ENCODE measurements at places on chromosomes 3 and 15.

GRCh38 chr3:105906836-105907235, 38.0 kb upstream of the CBLB start:
- DNase-seq = peak; percentile 25

DNA sequence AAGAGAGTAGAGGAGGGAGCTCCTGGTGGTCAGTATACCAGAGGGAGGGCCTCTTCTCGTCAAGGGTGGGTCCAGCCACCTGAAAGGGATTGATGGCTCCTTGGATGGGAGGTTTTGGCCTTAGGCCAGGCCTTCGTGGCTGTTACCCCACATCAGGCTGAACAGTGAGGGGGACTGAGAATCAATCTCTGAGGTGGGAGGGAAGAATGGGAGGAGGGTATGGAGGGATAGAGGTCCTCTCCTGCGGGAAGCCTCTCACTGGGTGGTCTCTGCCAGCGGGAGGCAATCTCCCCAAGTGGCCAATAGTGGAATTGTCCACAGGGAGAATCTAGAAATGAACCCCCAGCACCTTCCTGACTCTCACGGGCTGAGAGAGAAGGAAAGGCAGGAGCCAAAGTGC, 53.5 kb downstream of the BSN start:
- DNase-seq = no peak

DNA sequence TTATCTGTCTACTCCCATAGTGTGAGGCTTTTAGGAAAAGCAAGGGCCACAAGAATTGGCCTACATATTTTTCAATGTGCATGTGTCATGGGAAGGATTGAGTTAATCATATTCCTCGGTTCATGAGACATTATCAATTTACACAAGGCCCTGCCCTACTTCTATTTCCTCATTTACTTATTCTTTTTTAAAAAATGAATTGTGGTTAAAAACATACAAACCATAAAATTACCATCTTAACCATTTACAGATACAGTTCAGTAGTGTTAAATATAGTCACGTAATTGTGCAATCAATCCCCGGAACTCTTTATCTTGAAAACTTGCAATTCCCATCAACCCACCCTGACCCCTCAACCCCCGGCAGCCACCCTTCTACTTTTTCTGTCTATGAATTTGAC, 284.0 kb upstream of the GADL1 start:
- no peak for DNase-seq

DNA sequence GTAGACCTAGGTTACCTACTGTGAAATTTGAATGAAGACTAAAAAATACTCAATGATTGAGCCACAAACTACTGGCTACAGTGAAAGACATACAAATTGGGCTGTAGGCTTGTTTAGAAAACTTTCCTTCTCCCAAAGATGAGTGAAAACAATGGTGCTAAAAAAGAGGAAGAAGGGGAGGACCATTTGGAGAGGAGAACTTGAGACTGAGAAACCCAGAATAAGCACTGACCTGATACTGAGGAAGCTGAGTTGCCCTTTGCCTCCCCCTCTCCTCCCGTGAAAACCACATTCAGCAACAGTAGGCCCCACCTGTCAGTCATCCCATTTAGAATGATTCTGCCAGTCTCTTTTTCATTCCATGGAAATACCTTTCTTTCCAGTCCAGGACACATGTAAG, 484.0 kb upstream of the TGFBR2 start:
- DNase-seq = no peak
